ENCODE measurements at places on chromosomes 3 and 15.

DNA sequence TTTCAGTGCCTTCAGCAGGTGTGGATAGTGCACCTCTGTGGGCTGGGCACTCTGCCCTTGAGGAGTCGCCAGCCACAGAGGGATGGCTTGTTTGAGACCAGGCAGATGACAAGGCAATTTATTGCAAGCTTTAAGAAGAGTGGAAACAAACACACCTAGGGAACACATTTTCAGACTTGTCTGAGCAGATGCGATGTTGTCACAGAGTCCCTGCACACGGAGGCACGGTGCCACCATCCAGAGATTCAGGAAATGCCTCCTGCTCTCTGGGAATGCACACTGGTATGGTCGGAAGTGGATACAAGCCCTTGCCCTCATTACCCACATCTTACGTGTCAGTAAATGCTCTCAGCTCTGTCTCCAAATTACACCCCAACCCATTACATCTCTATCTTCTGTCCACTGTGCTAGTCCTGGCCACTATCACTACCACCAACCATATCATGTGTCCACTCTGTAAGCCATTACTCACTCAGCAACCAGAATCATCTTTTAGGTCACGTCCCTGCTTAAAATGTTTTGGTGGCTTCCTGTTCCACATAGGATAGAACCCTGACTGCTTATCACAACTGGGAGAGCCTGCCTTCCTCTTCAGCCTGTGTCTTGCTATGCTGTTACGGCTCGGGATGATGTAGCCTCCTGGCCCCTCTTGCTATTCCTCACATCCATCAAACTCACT, 196.9 kb downstream of the SLCO3A1 start:
- no peak for DNase-seq

- no peak for DNase-seq
Observed at GRCh38 chr3:71546821-71547220, 36.7 kb downstream of the FOXP1 start.

DNA sequence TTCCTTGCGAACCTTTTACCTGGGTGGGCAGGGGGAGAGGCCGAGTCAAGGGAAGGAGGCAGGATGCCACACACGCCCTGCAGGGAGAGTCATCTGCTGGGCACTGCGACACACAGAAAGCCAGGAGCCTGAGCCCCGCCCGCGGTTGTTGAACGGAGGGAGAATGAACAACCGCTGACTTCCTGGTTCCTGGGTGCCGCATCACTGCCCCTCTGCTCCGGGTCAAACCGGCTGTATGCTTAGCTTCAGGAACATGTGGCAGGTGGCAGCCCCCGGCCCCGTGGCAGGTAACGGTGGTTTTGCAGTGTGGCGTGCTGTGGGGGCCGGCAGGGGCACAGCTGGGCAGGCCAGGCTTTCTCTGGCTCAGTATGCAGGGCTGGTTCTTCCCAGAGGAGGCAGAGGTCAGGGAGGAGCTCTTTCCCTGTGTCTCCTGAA, 33.4 kb downstream of the APBA2 start:
- DNase-seq = peak; percentile 68

DNA sequence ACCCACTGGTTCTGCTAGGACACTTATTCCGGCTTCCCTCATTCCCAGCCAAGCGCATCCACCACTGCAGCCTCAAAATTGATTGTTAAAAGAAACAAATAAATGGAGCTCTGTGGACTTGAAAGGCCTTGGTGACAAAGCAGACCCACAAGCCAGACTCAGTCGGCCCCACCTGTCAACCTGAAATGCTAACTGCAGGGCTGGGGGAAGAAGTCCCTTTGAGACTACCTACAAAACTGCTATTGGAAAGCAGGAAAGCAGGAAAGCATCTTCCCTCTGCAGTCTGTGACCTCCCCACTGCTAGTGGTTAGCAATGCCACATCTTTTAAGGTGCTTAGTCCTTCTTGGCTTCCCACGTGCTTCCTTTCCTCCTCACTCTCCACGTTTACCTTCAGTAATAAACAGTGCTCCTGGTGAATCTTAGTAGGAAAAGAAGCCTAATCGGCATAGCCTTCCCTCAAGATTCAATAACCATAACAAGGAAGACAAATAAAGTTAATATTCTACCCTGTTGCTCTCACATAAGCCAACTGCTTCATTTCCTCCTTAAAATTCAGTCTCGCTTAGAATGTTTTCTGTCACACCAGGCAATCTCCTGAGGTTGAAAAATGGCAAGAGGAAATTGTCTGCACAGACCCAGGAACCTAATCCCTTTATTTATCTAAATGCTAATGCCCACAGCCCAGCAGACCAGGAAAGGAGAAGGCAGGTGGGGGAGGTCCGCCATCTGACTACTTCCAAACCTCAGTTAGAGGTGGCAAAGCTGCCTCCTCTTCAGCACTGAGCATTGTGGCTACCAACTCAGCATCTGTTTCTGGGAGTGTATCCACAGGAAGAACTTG, 296.2 kb downstream of the NEK10 start:
- DNase-seq = no peak

- DNase-seq = peak; percentile 64
Observed at GRCh38 chr15:72312605-72313447, 7.1 kb downstream of the CELF6 start.

DNA sequence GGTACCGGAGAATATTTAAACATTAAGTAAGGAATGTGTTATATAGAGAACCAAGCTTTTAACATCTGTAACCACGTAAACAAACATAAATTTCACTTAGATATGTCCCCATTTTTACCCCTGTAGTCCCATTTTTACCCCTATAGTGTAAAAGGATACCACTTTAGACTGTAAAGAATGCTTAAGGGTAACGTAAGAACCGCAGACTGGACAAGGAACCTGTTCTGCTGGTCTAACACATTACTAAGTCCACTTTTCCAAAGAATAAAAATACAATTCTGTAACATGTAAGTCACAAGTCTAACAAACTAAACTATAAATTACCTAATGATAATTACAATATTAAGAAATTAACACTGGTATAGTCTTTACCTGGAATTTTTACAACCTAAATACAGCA, 2.9 kb downstream of the SLC12A6 start:
- no peak for DNase-seq

DNA sequence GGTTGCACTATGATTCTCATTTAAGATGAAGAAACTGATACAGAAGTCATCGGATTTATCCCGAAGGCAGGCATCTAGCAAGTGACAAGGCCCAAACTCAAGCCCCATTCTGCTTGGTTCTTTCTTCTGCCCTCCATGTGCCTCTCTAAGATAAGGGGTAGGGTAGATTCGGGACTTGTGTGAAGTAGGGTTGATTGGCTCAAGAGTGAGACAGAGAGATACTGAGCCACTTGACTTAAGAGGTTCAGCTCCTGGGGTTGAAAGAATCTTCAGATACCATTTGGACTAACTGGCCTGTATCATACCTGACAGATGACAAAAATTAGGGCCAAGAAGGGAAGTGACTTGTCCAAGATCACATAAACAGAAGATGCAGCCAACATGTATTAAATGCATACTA, 891 bp downstream of the RFT1 start:
- DNase-seq = no peak
